ENCODE measurements at places on chromosomes 6 and 20.

- DNase-seq: no peak
Observed at GRCh38 chr20:41098703-41099250, 38.6 kb upstream of the PLCG1 start.

DNA sequence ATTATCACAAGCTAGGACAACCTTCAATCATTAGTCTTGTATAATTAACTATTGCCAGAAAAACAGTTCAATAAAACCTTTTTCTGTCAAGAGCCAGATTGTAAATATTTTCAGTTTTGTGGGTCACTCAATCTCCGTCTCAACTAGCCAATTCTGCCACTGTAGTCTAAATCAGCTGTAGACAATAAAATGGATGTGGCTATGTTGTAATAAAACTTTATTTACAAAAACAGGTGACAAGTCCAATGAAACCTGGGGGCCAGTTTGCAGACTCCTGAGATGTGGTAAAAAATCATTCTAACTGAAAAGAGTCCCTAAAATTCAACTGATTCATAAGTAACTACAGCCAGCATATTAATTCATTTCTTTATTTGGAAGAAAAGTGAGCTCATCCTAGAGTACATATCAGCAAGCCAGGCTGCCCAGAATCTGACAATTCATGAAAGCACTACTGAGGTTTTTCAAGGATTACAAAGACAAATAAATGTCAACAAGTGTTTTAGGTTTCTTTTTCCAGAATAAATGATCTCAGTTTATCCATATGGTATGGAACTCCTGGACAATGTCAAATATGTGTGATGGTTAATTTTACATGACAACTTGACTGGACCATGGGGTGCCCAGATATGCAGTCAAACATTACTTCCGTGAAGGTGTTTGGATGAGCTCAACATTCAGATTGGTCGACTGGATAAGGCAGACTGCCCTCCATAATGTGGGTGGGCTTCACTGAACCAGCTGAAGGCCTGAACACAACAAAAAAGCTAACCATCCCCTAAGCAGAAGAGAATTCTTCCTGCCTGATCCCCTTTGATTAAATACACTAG lies 15.3 kb downstream of the CEP85L start:
- no peak for DNase-seq

DNA sequence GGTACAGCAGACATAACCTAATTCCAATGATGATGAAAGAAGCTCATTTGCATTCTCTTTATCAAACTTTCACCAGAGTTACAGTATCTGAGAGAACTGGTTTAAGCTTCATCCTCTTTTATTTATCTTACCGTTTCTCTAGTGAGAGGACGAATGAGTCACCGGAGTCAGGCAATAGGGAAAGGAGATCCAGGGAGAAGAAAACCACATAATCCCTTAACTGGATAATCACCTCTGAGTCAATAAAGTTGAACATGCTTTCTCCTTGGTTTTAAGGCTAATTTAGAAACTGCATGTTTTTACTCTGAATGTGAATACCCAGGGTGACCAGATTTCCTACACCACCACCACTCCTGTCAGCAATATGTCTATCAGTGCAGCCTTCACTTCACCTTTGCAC lies 313.7 kb upstream of the TBX18 start:
- peak; percentile 9 for DNase-seq

DNA sequence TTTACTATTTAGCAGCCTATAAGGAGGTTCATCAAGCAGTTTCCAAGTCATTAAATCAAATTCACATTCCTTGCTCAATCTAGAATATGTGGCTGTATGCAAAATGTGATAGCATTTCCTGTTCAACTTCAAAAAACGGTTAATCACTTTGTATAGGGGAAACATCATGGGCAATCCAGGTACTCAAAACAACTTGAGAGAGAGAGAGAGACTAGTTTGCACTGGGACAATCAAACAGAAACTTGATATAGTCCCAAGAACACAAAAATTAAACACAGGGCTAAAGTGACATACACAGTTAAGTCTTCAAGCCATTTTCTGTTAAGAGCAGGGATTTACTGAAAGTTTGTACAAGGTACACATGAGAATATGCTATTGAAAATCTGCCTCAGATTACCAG lies 7.4 kb downstream of the CPNE1 start:
- DNase-seq: no peak

DNA sequence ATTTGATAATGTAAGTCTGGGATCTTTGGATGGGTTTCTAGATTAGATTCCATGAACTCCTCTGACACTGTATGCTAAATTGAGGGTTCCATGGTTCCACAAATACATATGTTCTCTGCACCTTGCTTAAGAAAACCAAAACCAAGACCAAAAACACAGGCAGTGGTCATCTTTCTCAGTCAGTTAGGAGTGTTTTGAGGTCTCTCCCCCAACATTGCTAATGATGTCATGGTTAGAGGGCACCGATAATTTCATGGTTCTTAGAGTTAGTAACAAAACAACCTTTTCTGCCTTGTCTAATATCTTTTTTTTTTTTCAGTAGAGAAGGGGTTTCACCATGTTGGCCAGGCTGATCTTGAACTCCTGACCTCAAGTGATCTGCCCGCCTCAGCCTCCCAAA lies 44.5 kb downstream of the ARID1B start:
- DNase-seq: no peak

DNA sequence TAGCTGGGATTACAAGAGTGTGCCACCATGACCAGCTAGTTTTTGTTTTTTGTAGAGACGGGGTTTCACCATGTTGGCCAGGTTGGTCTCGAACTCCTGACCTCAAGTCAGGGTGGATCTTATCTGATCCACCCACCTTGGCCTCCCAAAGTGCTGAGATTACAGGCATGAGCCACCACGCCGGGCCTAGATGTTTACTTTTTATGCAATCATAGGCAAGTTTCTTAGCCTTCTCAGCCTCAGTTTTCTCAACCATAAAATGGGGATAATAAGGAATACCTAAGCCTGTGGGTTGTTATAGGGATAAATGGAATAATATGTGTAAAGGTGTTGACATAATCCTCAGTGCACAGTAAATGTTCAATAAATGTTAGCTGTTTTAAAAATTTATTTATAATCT lies 9.8 kb downstream of the SPATS1 start:
- DNase-seq: no peak

GRCh38 chr20:49724408-49725223 lies 10.9 kb upstream of the B4GALT5 start:
- DNase-seq: peak; percentile 25

DNA sequence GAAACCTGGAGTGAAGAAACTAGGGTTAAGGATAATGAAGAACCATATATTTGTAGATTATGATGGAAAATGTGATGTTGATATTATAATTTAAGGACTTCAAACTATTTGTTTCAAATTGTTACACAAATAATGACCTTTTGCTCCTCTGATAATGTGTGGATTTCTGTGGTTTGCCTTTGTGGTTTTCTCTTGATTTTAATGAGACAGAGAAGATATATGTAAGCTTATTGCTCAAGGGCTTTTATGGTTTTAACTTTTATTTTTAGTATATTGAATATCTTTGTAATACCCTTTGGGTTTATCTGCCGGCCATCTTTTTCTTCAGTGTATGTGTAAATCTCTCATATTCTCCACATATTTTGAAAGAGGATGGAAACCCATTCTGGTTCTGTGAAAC lies 362.3 kb downstream of the RIMS1 start:
- no peak for DNase-seq

DNA sequence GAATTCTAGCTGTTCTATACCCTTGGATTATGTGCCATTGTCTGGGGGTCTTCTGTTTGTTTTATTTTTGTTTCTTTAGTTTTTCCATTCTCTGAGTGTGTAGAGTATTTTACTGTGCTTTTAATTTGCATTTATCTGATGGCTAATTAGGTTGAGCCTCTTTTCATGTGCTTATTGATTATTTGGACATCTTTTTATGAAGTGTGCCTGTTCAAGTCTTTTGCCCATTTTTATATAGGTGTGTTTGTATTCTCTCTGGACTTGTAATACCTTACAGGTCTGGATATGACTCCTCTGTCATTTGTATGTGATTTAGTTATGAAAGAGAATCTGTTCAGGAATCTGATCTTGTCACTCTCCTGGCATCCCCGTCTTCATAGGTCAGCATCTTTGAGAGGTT lies 22.6 kb upstream of the APCDD1L start:
- no peak for DNase-seq

DNA sequence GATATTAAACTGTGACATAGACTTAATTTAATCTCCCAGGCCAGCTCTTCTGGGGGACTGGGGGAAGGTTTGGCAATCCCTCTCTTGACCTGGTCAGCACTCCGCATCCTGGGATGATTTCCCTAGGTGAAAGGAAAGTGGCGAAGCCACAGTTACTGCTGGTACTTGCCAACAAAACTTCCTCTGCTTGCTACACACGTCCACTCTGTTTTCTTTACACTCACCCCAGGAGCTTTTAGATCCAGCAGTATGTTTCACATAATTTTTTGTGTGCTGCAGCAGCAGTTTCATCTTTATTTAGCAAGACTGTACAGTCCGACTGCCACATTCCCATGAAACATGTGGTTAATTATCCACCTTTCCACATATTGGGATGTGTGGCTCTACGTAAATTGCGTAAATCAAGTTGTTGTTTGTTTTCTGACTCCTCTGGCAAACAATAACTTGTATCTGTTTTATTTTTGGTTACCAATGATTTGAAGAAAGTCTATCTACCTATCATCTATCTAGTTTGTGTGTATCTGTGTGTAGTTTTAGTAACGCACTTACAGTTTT lies 284.0 kb downstream of the PHF3 start:
- DNase-seq: no peak

DNA sequence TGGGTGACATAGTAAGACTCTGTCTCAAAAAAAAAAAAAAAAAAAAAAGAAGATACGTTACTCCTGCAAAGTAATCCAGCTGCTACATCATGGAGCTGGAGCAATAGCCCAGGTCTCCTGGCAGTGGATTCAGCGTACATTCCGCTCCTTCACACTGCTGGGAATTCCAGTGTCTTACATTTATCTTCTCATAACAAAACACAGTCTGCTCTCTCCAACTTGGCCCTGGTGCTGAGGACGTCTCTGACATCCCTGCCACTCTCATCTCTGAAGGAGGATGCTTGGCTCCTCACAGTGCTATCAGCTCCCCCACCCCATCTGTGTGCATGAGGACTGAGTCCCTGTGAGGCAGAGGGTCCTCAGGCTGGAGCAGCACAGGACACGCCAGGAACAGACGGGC lies 529.8 kb downstream of the CD83 start:
- no peak for DNase-seq

- no peak for DNase-seq
Observed at GRCh38 chr6:74585753-74586152, 620.1 kb downstream of the COL12A1 start.

- DNase-seq: peak; percentile 12
Observed at GRCh38 chr20:52309181-52309580, 117.6 kb upstream of the ZFP64 start.

GRCh38 chr20:8116067-8116811 lies 15.8 kb upstream of the PLCB1 start:
- peak; percentile 53 for DNase-seq

- no peak for DNase-seq
Observed at GRCh38 chr6:125003070-125003469, 40.8 kb downstream of the RNF217 start.
